ENCODE measurements at places on chromosomes 2 and 18. TPM values are rescaled to one million over a fixed set of nuclear protein-coding genes. Genes with fewer than 3 reads are reported as not detected.

DNA sequence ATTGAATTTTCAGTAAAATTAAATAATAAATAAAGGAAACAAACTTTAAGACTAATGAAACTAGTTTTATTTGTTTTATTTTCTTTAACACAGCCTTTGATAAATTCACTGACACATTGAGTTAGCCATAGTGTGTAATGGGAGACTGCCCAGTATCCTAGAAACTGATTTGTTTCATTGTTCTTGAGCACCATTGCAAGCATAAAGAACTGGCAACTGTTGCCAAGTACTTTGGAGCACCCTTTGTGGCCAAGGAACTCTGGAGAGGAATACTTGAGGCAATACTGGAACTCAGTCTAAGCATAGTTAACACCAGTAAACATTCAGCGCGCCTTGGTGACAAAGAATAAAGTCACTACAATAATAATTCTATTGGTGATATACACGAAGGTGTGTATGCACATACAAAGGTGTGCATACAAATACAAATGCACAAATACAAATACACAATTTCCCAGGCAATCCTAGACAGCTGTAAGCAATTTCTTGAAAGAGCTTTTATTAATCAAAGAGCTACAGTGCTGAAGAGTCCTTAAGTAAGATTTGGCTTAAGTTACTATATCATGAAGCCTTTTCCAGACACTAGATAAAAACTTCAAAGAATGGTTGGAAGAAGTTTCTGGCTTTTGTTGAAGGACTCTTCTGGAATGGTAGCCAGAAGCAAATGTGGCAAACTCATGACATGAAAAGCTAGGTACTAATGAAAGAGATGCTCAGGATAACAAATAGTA is 1371.2 kb downstream of the LRP1B start:
- DNase-seq = no peak

- DNase-seq = no peak
Observed at GRCh38 chr2:149042881-149043280, 4.4 kb downstream of the LYPD6B start.

GRCh38 chr2:17148407-17149145 is 369.7 kb downstream of the RAD51AP2 start:
- DNase-seq = no peak

DNA sequence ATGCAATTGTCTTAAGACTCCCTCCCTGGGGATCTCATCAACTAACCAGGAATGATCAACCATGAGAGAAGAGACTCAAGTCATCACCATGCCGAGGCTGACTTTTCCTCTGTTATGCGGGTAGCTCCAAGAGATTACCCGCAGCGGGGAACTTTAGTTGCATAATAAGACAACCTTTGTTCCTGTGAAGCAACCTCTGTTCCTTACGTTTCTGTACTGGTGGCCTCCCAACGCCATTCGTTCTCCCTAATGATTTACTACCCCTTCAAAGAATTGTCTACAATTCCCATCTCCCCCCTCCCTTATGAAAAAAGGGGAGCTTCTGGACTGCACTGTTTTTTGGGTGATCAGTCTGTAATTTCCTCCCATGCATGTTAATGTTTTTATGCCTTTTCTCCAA is 66.1 kb upstream of the LRPPRC start:
- no peak for DNase-seq

HOXD13 gene
- total RNA-seq = not detected

GRCh38 chr2:131143803-131144202 is 38.7 kb downstream of the PLEKHB2 start:
- no peak for DNase-seq

All from thymus (tissue), 14 donors.